ENCODE measurements at places on chromosomes 4 and X. TPM values are rescaled to one million over a fixed set of nuclear protein-coding genes. Genes with fewer than 3 reads are reported as not detected.

The CCDC160 gene
- 2.3 TPM for total RNA-seq

The HAUS7 gene
- 22.4 TPM for total RNA-seq

The ANK2 gene
- total RNA-seq = 13.7 TPM

The TMEM175 gene
- 48.8 TPM for total RNA-seq

The COX7B2 gene
- not detected for total RNA-seq

The P2RY8 gene
- total RNA-seq = 2.3 TPM

The PCYT1B gene
- 0.32 TPM for total RNA-seq

DNA sequence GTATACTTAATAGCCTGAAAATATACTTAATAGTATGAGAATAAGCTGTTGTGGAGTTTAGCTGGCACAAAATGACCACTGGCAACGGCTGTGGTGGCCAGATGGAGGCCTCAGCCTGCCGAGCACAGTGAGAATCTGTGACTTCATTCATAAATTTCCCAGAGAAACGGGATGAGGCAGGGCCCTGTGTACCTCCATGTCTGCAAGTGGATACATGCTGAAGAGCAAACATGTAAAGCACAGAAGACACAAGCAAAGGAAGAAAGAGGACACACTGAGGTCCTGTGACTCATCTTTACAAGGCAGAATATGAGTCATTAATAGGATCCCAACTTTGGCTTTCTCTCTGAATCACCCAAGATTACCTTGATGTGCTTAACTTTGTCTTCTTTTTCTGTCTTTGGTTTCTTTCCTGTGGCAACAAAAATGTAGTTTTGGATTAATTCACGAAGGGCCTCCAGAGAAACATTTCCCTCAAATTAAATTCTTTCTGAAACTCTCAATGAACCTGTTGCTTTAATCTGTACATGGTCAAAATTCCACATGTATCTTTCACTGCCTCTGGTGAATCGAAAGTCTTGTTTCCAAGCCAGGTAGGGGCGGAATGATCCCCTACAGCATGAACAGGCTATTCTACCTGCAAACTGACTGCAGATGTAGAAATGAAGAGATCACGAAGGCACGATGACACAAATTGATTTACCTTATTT lies 56.4 kb downstream of the IRF2 start:
- DNase-seq = no peak

DNA sequence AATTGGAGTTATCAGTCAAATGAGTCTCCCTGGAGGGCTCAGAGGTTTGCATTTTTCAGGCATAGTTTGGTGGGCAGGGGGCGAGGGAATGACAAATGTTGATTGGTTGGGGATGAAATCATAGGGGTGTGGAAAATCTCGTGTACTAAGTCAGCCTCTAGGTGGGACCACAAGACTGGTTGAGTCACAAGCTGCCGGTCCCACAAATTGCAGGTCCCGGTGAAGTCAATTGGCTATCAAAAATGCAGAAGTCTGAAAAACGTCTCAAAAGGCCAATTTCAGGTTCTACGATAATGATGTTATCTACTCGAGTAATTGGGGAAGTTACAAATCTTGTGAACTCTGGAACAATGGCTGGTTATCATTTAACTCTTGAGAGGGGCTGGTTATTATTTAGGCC lies 98.8 kb upstream of the DHX15 start:
- DNase-seq = no peak

- no peak for DNase-seq
These were observed 44.4 kb downstream of the PDHA1 start for GRCh38 chrX:19388064-19388679.

GRCh38 chr4:52370576-52370975 lies 288.5 kb downstream of the USP46 start:
- no peak for DNase-seq

DNA sequence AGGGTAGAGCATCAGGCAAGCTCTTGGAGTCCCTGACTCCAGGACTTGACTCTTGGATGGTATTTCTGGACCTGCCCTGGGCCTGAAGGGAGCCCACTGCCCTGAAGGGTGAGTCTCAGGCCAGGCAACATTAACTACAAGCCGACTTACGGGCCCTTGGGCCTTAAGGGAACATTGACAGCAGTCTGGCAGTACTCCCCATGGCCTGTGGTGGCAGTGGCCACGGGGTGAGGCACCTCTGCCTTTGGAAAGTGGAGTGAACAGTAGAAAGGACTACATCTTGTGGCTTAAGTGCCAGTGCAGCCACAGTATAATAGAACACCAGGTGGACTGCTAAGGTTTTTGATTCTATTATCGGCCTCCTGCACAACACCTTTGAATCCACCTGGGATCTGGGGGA lies 36.3 kb downstream of the SH3BGRL start:
- no peak for DNase-seq

DNA sequence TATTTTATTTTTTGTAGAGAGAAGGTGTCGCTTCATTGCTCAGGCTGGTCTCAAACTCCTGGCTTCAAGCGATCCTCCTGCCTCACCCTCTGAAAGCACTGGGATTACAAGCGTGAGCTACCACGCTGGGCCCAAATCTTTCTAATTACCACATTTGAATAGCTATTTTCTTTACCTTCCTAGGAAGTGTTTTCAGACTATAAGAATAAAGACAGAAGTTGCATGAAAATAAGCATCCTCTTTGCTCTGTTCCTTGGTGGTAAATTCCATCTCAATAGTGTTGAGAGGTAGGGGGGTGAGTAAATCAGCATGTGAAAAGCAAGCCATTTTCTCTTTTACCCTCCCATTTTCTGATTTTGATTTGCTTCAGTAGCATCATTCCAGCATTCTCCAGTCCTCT lies 122.4 kb downstream of the LARP7 start:
- no peak for DNase-seq

DNA sequence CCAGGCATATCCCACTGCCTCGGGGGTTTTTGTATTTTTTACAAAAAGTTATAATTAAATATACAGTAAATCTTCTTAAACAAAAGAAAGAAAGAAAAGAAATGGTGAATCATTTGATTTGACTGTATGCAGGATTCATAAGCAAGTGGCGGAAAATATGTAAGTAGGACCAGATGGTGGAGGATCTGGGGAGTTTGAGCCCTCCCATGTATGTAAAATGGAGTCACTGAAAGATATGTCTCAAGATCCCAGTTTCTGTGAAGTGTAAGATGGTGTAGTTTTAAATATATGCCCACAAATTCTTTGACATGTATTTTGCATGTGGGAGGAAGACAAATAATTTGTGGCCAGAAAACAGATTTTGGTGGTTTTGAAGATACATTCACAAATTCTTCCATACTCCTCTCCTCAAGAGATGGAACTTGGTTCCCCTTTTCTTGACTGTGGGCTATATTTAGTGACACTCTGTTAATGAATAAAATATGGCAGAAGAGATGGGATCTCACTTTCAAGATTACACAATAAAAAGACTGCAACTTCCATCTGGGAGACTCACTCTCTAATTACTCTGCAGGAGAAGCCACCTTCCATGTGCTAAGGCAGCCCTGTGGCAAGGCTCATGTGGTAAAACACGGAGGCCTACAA lies 133.6 kb upstream of the S100G start:
- DNase-seq = no peak

- no peak for DNase-seq
These were observed 270.9 kb downstream of the SPRY1 start for GRCh38 chr4:123667496-123667895.

DNA sequence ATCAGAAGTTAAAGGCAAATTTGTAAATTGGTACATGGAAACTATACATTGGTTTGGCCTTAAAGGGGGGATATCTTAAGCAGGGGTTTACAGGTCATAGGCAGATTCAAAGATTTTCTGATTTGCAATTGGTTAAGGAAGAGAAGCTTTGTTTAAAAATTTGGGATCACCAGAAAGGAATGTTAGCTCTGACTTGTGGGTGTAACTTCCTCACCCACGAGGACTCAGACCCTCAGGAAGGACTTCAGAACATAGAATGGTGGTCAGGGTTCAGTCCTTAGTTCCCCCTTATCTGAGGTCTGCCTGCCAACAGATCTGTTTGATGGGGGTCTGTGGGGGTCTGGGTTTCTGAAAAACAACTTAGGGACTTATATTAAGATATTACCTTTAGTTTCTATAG lies 427.4 kb upstream of the DIPK2B start:
- no peak for DNase-seq

DNA sequence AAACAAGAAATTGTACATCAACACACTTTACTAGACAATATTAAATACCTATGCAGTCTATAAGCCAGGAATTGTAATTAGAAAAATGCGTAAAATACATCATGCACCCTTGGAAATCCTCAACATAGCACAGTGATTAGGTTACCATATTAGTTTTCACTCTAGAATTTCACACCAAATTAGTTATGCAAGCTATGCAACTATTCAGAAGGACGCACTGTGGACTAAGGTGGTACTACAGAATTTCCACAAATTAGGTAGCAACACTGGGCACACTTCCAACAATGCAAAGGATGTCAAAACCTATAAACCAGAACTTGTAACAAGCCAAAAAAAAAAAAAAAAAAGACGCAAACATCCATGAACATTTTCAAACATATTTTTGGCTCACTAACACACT lies 71.1 kb upstream of the ZCCHC13 start:
- no peak for DNase-seq

DNA sequence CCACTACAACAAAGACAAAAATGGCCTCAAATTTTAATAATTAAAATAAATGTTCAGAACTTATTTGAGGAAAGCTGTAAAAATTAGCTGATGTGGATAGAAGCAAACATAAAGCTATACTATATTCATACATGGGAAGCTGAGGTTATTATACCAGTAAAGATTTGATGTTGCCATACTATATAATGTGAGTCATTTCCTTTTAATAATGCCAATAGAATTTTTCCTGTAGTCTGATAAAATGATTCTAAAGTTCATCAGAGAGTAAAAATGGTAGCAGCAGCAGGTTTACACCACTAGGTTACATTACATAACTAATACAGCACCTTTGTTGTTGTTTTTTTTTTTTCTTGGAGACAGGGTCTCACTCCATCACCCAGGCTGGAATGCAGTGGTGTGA lies 45.5 kb upstream of the CYP2U1 start:
- no peak for DNase-seq

DNA sequence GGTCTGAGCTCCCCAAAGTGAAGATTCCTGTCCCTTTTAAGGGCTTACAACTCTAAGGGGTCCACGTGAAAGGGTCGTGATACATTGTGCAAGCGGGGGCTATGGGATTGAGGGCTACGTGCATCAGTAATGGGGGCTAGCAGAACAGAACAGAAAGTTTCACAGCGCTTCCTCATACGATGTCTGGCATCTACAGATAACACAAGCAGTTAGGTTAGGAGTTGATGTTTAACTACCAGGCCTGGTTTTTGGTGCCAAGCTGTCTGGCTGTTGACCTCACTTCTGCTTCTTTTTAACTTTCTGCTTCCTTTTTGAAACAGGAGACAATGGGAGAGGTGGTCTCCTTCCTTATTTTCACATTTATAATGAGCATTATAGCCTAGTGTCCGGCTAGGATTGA lies 368.6 kb upstream of the CXorf51A start:
- peak; percentile 23 for DNase-seq
